ENCODE measurements at places on chromosomes 6 and 20. TPM values are rescaled to one million over a fixed set of nuclear protein-coding genes. Genes with fewer than 3 reads are reported as not detected.
A peak's percentile ranks its signal among the peaks of the same experiment; 100 is the strongest.

DNA sequence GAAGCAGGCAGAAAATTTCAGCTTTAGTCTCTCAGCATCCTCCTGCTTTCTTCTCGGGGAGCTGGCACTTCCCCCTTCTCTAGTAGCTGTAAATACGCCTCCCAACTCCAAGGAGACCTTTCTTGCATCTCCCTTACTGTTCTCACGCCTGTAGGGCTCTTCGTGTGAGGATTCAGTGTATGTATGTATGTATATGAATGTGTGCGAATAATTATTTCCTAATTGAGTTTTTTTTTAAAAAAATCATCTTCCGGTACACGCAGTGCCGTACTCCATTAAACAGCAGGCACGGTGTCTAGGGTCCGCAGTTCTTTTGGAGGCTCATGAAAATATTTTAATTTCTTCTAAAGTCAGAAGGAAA, 85.4 kb downstream of the HFE start:
- DNase-seq: no peak

DNA sequence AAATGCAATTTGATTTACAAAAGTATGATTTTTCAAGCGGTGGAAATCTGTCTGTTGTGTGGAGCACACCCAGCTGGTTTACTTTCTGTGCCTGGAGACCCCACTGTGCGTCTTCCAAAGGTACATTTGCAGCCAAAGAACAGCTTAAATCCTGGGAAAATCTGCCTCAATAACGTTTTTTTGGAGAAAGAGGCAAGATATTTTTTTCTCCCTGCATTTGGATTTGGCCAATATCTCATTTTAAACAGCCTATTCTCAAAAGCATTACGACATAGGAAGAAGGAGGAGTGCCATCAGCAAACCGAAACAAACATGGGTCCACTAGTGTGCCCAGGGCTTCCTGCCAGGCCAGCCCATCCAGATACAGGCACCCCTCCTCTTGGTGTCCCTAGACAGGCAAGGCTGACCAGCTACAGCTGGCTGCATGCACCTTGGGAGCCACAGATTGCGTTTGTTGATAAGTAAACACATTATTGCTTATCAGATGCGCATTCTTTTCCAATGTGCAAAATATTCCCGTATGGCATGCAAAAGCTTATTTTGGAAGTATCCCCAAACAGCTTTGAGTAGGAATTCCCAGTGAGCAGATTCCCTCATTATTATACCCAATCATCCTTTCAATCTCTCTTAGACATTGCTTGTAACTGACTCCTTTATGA, 184.5 kb upstream of the MARCKS start:
- no peak for DNase-seq

DNA sequence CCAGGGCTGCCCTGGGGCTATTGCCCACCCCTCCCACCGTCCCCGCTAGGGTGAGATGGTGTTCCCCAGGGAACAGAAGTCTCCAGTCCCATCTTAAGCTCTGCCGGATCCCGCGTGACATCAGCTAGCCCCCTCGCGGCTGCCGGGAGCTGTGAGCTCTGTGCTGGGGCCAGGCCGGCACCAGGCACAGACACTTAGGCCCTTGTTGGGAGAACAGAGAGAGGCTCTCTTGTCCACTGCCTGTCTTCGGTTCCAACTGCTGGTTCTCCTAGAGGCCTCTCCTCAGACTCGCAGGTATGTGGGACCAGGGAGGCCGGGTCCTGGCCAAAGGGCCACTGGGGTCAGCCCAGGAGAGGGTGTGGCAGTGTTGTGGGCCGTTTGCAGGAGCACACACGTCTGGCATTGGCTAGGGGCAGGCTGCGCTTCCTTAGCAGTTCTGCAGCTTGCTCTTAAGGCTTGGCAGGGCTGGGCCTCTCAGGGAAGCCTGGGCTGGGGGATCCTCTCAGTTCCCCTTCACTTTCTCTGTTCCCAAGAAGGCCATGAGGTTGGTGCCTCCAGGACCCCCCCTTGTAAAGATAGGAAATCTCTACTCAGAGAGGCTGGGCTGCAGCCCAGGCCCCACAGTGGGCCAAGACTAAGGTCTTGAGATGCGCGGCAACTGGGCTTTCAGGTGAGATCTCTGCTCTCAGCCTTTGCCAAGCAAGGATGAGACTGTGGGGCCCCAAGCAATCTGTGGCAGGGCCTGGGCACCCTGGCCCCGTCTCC, 6.3 kb downstream of the SGK2 start:
- no peak for DNase-seq

DNA sequence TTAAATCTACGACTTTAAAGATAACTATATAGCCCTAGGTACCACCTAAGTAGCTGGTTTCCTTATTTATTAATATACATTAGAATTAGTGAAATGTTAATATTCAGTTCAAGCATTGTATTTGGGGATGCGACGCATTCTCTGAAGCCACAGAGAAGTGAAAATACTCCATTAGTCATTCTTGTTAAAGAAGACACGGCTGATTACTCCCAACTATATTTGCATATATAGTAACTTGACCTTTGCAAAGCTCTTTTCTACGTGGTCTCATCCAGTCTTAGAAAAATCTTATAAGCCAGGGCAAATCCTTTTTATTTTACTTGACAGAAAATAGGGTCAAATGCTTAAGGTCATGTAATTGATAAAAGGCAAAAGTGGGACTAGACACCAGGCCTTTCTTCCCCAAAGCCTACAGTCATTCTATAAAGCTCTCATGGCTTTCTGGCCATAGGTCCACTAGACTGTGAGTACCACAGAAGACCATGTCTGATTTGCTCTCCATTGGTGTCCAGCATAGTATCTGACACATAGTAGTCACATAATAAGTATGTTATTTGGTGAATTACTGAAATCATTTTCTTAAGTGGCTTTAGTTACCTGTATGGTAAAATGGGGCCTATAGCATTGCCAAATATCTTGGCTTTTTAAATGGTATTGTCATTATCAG, 11.3 kb downstream of the ZHX3 start:
- DNase-seq: no peak

DNA sequence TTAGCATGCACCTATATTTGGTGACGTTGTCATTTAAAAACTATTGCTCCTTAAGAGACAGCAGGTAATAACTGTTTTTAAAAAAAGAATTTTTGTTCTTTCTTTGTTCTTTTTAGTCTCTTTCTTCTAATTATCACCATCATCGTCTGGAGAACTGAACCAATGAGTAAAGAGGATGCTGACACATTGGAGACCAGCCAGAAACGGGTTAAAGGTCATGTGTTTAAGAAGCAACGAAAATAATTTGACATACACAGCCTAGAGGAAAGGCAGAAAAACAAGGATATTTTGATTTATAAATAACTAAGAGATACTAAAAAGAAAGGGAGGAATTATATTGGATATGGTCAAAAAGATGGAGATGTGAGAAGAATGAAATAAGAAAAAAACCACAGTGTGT, 19.2 kb upstream of the FYN start:
- no peak for DNase-seq

DNA sequence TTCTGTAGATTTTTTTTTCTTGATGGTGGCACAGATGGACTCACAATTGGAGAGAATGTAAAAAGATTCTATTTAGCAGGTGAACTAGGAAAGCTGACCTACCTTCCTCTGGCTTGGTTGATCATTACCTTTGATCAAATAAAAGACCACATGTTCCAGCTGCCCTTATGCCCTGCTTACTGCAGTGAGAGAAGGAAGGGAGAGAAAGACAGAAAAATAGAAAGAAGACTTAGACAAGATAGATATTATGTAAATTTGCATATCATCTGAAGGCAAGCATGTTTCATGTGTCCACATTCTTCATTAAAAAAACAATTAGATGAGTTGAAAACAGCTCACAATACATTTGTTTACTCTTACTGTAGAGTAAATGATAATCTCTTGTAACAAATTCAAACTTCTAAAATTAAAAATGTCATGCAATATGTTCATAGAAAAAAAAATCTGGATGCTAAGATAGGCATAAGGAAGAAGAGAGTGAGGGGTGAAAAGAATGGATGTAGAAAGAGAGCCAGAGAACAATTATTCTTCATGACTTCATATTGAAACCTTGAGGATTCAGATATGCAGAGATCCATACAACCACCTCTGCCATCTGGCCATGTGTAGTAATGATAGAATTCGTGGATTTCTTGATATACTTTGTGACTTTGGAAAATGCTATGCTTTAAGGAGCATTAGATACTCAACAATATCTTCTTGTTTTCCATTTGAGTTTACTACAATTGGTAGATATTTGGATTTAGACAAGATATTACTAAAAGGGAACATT, 71.7 kb downstream of the RFX6 start:
- DNase-seq: no peak

- DNase-seq: no peak
Measured at GRCh38 chr6:170148709-170149470, 142.0 kb downstream of the DLL1 start.

The ARFRP1 gene
- 29.3 TPM for polyA plus RNA-seq

GRCh38 chr6:158242071-158242606, 70.1 kb upstream of the TULP4 start:
- DNase-seq: no peak

DNA sequence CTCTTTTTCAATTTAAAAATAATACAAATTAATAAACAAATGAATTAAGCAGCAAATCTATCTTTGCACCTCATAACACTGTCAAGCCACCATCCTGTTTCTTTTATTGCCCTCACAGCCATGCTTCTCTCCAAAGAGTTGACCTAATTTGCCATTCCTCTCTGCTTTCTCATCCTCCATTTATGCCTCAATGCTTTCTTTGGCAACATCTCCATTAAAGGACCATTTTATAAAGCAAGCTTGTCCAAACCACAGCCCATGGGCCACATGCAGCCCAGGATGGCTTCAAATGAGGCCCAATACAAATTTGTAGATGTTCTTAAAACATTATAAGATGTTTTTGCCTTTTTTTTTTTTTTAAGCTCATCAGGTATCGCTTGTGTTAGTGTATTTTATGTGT, 26.4 kb upstream of the MEI4 start:
- no peak for DNase-seq

DNA sequence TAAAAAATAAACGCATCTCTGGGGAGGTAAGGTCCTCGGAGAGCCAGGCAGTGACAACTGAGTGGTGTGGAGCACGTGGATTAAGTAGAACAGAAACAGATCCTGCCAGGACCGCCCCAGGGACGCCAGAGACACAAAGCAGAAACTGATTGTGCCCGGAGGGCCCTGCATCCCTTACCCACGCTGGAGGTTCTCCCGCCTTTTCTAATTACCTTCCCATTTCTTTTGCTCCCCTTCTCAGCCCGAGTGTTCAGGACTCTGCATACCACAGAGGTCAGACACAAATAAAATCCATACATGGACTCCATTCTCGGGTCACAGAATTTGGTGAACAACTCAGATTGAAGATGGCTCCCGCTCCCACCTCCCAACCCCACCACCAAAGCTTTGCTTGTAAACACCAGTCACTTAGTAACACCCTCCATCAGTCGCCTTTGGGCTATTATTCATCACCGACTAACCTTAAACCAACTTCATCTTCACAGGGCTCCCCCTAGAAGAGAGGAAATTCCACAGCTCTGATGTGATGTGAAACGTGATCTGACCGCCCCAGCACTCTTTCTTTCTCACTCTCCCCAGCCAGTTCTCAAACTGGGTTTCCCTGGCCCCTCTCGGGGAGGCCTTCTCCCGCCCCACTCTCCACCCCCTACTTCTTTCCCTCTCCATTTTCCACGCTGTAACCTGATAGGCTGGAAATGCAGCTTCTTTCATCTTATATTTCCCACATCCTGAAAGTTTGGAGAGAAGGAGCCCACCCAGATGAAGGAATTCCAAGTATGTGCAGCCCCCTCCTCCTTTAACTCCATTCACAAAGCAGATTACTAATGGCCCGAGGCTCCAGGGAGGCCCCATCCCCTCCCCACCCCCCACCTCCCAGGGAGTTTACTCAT, 32.5 kb upstream of the PIM1 start:
- DNase-seq: peak; percentile 98

- DNase-seq: no peak
Measured at GRCh38 chr20:7879883-7880282, 60.4 kb downstream of the HAO1 start.

GRCh38 chr6:26375270-26375669, 7.6 kb upstream of the BTN2A2 start:
- DNase-seq: no peak

DNA sequence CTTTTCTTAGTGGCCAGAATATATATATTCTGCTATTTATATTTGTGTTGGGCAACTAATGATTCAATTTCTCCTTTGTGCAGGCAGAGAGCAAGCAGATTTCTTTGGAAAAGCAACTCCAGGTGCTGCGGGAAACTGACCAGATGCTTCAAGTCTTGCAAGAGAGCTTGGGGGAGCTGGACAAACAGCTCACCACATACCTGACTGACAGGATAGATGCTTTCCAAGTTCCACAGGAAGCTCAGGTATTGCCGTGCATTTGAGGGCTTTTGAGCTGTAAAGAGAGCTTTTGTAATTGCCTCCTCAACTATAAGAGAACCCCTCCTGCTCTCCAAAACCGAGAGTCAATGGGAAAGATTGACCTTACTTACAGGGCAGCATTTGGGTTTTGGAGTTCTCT, 203.5 kb downstream of the UTRN start:
- DNase-seq: no peak

DNA sequence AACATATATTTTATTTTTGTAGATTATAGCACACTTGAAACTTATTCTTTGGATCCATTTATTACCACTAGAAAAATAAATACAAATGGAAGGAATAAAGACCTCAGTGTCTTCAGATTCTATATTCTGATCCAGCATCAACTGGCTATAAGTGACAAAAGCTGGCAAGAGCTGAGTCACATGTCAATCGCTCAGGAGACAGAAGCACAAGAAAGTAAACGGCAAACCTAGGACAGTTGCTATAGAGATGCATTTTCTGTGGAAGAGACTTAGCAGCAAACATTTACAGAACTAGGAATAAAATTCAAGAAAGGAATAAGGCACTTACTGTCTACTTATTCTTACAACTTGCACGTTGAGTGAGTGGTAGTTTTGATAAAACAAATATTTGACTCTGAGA, 230.4 kb downstream of the CLVS2 start:
- DNase-seq: no peak

DNA sequence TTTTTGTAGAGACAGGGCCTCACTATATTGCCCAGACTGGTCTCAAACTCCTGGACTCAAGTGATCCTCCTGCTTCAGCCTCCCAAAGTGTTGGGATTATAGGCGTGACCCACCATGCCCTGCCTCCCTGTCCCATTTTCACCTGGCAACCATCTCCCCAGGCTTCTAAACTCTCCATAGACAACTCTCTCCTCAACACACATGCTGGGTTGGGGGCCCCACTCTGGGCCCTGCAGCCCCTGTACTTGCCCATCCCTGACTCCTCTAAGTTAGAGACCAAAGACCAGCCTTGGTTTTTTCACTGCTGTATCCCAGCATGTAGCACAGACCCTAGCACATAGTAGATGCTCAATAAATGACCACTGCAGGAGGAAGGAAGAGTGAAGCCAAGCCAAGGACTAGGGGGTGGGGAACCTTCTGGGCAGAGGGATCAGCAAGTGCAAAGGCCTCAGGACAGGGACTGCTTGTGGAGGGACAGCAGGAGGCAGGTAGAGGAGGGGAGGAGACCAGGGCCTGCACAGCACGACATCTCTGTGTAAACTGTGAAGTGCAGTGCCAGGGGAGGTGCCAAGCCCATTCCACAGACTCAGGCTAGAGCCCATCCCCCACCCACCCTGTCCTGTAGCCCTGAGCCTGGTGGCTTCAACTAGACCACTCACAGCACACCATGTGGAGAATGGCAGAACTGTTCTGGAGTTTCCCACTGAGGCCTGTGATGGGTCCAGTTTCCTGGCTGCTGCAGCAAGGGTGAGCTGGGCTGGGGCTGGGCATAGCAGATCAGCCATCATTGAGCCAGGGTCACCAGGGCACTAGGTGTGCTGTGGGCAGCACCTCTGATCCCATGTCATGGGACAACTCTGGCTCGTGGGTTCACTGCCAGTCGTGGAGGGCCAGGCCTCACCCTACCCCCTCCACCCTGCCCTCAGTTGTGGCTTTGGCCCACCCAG, 3.4 kb upstream of the SRC start:
- no peak for DNase-seq

The PPP1R11 gene
- 56.4 TPM for polyA plus RNA-seq

- DNase-seq: no peak
Measured at GRCh38 chr6:153129873-153130514, 1.1 kb downstream of the RGS17 start.

Data from BJ (cell line).